Aorta (tissue), 5 donors: ENCODE measurements at places on chromosomes 2 and 18. TPM values are rescaled to one million over a fixed set of nuclear protein-coding genes. Genes with fewer than 3 reads are reported as not detected.
A peak's percentile ranks its signal among the peaks of the same experiment; 100 is the strongest.

Gene OSR1
- 79.1 TPM for total RNA-seq

Gene FBXO36
- 2.2 TPM for total RNA-seq

Gene C1GALT1C1L
- total RNA-seq, result 1.2 TPM

Gene GPR45
- not detected for total RNA-seq

Gene SULT1C4
- total RNA-seq, result 10.3 TPM

Gene UGT1A3
- not detected for total RNA-seq

Gene TOGARAM2
- 0.65 TPM for total RNA-seq

- DNase-seq, result no peak
Measured at GRCh38 chr2:102042196-102043081, 50.7 kb downstream of the IL1R2 start.

- DNase-seq, result no peak
Measured at GRCh38 chr2:26922405-26923188, 47.8 kb upstream of the MAPRE3 start.

GRCh38 chr2:186603286-186603685 is 13.4 kb downstream of the ITGAV start:
- no peak for DNase-seq

- no peak for DNase-seq
Measured at GRCh38 chr18:30658306-30658705, 384.2 kb downstream of the DSC3 start.

DNA sequence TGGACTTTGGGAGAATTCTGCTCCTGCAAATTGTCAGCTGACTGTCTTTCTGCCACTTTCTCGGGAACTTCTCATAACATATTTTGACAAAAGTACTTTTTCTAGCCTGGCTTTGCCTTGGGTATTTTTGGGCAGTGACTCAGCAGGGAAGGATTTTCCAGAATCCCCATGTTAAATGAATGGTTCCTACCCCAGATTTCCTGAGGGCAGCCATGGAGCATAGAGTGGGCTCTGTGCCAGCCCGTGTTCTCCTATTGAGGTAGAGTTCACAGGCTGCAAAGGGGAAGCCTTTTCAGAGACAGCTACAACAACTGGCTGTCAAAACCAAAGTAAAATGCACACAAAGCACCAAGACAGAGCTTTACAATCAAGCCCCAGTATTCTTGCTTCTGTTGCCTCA is 59.8 kb downstream of the BMP10 start:
- peak; percentile 82 for DNase-seq

DNA sequence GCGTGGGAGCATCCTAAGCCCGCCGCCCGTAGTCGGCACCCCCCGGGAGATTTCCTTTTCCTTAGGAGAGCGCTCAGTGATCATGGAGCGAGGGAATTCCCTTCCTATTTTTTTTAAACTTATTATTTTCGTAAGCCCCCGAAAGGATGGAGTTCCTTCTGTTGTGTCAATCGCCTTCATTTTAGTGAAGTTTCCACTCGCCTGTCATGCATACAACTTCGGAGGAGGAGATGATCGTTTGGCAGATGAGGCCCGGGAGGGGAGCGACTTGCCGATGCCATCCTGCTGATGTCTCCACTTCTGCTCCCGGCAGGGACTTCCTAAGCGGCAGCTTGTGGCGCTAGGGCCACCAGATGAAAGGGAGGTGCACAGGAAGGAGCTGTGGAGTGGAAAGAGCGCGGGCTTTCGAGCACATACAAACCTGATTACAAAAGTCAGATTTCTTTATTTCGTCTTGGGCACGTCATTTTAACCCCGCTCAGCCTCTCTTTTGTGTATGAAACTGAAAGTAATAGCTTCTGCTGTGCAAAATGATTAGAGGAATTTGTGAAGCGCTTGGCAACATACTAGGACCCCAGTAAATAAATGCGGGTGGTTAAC is at the start of gene ADGRF3:
Gene ADGRF3 (minus strand): TSS at position 336 of the 600 bp plus-strand sequence. CDS start 555 bp downstream, outside the sequence.
- DNase-seq, result peak; percentile 84

GRCh38 chr2:220856486-220856885 is 715.6 kb downstream of the EPHA4 start:
- no peak for DNase-seq

GRCh38 chr2:196131949-196132925 is 39.1 kb downstream of the STK17B start:
- no peak for DNase-seq

GRCh38 chr2:178242552-178242883 is 48.2 kb downstream of the OSBPL6 start:
- DNase-seq, result no peak

DNA sequence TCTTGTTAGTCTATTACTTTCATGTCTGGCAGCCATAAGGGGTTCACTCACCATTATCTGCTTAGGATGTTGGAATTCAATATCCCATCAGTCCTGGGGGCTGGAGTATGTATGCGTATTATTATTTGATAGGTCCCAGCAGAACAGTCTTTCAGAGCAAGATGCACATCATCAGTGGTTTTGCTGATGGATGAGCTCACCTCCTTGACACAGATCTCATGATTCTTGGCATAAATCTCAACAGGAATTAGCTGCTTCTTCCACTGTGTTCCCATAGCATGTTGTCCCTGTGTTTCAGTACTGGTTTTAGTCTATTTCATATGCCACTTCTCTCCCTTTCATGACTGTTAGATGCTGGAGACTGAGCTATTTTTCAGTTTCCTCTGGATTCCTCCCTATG is 442.5 kb downstream of the ARHGAP15 start:
- no peak for DNase-seq

DNA sequence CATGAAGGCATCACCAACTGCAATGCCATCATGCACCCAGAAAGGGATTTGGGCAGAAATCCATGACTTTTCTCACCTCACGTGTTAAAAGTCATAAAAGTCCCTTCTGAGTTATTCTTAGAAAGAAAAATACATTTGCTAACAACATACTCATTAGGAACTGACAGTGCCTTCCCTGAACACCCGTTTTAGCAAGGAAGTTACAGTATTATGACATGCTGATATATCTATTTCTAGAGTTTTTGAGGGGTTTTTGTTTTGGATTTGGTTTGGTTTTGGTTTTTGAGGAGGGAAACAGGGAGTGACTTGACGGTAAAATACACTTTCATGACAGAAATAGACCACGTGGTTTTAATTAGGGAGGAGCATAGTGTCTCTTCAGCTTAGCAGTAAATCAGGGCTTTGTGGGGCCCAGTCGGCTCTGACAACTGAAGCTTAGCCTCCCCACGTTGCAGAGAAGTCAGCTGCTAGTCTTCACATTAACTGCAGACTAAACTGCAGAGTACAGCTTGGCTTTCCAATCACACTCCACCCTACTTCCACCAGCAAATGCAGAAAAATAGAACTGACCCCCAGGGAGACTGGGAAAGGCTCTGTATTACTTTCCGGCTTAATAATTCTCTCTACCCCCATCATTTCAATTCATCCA is 141.4 kb downstream of the FAM124B start:
- no peak for DNase-seq

DNA sequence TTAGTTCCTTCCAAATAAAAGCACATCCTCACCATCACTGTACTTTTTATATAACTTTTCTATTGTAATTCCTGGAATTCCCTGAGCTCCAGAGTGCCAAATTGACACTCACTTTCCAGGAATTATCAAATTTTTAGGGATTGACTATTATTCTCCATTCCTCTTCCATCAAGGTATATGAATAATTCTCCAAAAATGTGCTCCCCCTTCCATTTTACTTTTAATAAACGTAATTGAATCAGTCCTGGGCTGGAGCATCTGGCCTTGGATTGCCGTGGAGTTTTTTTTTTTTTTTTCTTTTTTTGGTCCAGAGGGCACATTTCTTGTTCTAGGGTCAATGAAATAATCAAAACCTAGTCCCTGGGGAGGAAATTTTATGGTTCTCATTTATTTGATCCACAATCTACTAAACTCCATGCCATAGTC is 304.3 kb downstream of the CDCA7 start:
- no peak for DNase-seq

- no peak for DNase-seq
Measured at GRCh38 chr2:144281476-144281875, 238.4 kb downstream of the ZEB2 start.

- DNase-seq, result no peak
Measured at GRCh38 chr2:198072655-198073054, 268.3 kb downstream of the PLCL1 start.

DNA sequence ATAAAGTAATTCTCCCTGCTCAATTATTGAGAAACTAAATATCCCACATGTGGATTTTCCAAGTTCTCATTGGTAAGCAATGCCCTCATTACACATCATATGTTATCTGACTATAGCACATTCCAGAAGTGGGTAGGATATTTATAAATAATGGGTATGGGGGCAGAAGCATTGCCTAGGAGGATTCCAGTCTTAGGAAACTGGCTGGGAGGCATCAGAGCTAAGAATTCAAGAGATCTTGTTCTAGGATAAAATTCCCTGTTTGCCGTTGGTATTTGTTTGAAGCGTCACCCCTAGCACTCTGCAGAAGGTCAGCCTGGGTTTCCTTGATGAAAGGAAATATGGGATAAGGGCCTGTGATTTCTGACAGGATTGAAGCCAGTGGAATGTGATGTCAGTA is 20.1 kb downstream of the SIX2 start:
- DNase-seq, result no peak

DNA sequence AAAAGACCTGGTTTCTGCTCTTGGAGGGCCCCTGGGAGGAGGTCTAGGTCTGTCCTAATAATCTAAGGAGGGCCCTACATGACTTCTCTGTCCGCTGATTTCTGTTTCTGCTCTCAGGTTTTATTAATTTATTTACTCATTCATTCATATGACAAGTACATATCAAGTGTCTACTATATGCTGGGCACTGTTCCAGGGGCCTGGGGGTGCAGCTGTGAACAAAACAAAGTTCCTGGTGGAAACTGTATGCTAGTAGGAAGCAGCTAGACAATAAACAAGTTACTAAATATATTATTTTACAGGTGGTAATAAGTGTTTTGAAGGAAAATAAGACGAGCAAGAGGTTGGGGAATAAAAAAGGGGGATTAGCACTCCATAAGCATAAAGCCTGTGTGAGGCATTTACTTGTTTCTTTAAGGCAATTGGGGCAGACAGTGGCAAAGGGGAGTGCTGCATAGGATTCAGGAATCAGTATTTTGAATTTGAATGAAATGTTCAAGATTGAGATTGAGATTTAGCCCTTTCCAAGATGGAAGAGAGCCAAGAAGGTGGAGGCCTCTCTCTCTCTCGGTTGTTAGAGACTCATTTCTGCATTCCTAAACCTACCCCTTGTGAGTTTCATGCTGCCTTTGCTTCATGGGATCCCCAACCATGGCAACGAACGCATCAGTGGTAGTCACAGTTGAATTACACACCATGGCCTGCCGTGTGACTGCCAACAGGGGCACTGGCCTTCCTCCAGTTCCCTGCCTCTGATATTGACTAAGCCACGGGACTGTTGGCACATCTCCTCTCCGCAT is 28.3 kb downstream of the DRC1 start:
- no peak for DNase-seq

GRCh38 chr2:237456200-237456843 is 30.7 kb upstream of the MLPH start:
- peak; percentile 89 for DNase-seq

- DNase-seq, result peak; percentile 77
Measured at GRCh38 chr2:37585982-37586621, 85.3 kb downstream of the CDC42EP3 start.

GRCh38 chr18:468955-469790 is 31.3 kb downstream of the COLEC12 start:
- DNase-seq, result no peak

DNA sequence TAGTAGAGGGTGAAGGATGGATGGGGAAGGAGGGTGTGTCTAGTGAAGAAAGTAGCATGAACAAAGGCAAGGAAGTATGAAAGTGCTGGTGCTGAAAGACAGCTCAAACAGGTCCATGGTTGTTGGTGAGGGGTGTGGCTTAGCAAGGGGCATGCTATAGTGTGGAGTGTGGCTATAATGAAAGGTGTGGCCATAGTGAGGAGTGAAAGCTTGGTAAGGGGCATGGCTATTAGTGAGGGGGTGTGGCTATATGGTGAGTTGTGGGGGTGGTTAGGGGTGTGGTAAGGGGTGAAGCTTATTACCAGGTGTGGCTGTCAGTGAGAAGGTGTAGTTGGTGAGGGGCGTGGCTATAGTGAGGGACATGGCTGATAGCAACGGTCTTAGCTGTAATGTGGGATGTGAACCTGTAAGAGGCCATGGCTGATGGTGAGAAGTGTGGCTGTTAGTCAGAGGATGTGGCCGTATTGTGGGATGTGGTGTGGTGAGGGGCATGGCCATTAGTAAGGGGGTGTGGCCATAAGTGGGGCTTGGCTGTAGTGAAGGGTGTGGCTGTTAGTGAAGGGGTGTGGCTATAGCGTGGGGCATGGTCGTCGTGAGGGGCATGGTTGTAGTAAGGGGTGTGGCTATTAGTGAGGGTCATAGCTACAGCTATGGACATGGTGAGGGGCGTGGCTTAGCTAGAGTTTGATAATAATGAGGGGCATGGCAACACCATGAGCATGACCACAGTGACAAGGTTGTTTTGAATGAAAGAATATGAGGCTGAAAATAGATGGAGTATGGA is 549.6 kb downstream of the FBXO15 start:
- no peak for DNase-seq

GRCh38 chr2:152762202-152762601 is 43.8 kb downstream of the ARL6IP6 start:
- DNase-seq, result no peak

DNA sequence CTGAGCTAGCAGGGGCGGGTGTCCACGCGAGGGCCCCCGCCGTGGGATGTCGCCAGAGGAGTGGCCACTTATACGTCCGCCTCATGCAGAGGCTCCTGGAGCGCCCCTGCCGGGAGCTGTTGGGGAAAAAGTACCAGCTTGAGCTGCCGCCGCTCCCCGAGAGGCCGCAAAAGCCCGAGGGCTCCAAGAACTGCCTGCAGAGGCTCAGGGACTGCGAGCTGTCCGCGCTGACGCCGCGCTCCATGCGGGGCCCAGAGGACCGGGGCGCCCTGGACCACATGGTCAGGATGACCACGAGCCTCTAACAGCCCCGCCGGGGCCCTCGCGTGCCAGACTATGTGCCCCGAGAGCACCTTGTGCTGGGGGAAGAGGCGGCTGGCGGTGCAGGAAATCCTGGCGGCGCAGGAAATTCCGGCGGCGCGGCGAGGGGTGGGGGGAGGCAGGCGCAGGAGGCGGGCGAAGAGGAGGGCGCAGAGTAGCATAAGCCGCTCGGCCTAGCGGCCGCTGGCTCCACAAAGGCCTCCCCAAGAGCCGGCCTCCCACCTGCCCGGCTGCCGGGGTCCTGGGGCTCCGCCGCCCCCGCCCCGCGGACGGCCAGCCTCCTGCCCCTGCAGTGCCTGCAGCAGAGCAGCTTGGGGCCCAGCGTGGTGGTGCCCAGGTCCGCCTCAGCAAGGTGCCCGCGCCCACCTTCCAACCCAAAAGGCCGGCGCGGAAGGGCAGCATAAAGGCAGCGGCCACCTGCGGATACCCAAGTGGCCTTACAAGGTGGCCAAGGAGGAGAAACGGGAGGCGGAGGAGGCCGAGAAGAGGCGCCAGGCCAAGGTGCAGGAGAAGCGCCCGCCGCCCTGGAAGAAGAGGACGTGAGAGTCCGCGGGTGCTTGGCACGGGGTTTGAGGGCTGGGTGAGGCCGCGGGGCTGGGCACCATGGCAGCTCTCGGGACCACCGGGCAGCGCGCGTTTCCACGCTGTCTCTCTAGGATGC is 42.1 kb upstream of the TRIM43B start:
- DNase-seq, result peak; percentile 77
